ENCODE measurements at places on chromosomes 11 and 22.

GRCh38 chr11:31628111-31628510, 118.5 kb downstream of the ELP4 start:
- DNase-seq = no peak

DNA sequence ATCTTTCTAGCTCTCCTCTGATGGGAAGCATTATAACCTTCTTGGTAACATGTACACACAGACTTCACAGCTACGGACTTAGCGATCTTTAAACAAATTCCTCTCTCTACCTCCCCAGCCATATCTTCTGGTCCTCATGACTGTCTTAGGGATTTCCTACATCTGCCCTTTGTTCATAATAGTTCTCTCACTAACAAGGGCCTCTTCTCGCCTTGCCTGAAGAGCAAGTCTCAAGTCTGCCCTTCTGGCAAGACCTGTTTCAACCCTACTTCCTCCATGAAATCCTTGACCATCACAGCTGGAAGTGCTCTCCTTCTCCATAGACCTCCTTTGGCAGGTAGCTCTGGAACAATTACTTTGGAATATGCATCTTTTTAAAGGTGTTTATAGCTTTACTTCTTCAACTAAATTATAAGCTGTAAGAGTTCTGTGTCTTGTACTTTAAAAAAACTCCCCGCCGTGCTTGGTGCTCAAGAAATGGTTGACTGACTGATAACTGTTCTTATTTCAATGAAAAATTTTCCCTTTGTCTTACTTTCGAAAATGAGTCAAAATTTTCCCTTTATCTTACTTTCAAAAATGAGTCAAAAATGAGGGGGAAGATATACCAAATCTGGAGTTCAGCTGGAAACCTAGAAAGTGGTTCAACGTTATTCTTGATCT, 34.7 kb downstream of the SNX19 start:
- no peak for DNase-seq

DNA sequence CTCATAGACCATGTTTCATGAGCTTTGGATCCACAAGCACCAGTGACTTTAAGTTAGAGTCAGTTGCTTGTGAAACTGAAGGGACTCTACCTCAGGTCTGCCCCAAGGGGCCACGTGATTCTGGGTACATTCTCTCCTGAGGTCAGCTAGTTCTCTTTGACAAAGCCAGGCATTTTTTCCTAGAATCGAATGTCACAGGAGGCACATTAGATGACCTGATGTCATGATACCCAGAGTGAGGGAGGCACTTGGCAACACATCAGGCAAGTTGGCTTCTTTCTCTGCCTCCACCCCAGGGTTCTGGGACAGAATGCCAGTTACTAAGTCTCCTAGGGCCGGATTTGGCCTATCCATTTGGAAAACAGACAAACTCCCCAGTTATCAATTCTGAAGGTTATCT, 93.0 kb downstream of the APIP start:
- DNase-seq = no peak

DNA sequence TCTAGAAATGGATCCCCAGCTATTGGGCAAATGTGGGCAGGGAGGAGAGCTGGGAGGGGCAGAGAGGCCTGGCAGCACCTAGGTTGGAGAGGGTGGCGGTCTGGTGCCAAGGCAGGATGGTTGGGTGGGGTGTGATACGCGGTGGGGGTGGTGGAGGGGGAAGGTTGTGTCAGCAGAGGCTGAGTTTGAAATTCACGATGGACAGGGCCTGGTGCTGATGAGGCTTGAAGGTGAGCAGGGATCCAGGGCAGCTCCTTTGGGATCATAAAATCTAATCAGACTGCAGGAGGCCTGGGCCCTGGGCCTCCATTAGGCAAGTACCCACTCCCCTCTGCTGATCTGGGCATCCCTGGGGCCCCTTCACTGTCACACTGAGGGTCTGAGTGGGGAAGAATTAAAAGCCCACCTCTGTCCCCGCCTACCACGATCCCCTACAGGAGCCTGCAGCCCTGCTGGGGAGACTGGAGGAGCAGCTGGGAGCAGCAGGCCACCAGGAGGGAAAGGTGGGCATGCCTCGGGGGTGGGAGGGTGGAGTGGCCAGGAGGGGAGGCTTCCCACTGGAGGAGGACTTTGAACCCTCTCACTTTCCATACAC, 24.0 kb downstream of the IGLL1 start:
- no peak for DNase-seq

- no peak for DNase-seq
These were observed 742 bp upstream of the BBOX1 start for GRCh38 chr11:27039873-27040272.

- no peak for DNase-seq
These were observed 1112.4 kb upstream of the CNTN5 start for GRCh38 chr11:97908354-97908753.

DNA sequence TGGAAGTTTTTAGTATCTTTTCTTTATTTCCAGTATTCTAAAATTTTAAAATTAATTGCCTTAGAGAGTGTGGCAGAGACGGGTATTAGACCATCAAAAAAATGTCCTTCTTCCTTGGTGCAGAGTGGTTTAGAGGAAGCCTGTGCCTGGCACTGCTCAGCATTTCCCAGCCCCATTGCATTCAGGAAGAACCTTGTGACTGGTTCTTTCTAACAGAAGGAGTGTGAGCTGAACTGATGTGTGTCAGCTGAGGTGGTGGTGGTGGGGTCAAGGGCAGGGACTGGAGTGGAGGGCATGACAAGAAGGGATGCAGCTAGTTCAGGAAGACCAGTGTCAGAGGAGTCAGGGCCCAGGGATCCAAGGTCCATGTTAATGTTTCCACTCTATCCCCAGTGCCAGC, 58.7 kb upstream of the FDX1 start:
- no peak for DNase-seq

- no peak for DNase-seq
These were observed 15.6 kb upstream of the MFNG start for GRCh38 chr22:37501610-37502341.

- no peak for DNase-seq
These were observed 62.0 kb downstream of the YAP1 start for GRCh38 chr11:102172127-102172848.

DNA sequence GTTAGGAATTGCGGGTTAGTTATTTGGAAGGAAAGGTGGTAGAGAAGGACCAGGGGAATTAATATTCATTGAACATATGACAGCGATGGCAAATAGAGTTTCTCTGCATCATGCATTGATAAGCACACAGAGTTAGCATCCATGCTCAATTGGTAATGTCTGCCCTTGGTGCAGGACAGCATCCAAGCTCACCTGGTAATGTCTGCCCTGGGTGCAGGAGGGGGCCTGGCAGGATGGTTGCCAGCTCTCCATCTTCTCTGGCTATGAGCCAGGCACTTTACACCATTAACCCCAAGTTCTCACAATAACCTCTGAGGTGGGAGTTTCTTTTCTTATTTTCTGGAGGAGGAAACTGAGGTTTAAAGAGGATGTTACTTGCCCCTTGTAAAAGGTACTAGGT, 50.4 kb upstream of the RBFOX2 start:
- no peak for DNase-seq

DNA sequence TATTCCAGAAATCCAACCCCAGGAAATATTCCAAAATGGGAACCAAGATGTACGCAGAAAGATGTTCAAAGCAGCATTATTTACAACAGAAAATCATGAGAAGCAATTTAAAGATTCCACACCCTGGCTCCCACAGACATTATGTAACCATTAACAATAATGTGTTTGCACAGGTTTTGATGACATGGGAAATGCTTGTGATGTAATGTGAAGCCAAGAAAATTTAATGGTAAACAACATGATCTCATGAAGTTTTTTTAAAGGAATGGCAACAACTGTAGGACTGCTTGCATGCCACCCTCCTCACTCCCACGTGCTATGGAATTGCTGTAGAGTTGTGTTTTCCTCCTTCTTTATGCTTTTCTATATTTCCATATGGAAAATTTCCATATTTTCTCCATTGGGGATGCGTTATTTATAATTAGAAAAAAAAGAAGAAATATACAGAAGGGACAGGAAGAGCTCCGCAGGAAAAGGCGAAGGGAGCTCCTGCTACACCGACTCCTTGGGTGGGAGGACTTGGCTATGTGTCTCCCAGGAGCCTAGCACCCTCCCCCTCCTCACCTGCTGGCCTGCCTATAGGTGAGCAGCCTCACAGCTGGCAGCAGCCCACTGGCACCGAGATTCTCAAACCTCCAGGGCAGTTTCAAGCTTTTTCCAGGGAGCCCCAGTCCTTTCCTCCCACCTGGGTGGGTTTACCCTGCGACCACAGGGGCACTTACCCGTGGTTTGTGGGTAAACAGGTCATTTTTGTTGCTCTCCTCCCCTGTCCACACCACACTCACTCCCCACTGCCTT, 20.9 kb downstream of the LRFN4 start:
- no peak for DNase-seq

GRCh38 chr11:104694259-104695064, 203.8 kb downstream of the CASP12 start:
- DNase-seq = no peak

DNA sequence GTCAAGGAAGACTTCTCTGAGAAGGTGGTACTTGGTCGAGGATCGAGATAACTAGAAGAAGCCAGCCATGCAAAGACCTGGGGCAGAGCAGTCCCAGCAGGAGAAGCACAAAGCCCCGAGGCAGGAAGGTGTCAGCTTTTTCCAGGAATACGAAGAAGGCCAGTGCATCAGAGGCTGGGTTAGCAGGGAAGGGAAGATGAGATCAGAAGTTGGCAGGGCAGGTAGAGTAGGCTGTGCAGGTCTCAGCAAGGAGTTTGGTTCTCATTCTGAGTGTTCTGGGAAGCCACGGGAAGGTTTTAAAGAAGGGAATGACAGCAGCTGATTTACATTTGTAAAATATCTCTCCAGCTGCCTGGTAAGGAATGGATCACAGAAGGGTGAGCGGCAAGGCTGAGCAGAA, 111.3 kb downstream of the TENM4 start:
- no peak for DNase-seq

DNA sequence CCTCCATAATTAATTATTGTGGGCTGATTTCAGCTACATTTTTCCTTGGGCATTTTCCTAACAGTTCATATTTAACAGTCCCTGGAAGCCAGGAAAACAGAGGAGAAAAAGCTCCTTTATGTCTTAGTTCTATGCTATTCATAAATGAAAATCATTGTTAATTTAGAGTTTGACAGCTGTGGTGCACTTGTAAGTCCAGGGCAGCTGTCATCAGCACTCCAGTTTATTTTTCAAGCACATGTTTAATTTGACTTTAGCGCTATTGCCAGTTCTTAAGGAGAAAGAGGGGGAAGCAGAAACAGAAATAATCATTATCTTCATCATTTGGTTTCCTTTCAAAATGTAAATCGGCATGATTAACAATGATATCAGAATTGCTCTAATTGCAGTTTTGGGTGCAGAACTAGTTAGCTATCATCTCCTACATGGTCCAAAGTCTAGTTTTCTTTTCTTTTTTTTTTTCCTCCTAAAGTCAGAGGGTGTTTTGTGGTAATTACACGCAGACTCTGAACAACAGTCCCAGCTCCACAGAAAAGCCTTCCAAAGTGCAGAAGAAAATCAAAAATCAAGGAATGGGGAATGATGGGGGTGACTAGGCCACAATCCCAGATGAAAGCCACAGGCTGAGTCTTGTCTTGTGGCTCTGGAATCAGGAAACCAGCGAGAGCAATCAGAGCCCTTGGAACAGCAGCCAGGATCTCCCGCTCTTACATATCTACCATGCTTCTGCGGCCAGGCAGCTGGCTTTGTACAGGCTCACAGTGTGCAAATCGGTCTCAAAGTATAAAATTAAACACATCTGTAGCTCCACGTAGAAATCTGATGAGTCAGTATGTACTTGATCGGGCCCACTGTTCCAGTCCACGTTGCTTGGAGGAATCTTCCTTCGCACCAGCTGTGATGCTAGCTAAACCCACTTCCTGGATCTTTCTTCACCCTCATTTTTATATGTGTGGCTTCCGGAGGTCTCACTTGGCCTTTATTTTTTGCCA, 91.9 kb downstream of the SPON1 start:
- DNase-seq = no peak

DNA sequence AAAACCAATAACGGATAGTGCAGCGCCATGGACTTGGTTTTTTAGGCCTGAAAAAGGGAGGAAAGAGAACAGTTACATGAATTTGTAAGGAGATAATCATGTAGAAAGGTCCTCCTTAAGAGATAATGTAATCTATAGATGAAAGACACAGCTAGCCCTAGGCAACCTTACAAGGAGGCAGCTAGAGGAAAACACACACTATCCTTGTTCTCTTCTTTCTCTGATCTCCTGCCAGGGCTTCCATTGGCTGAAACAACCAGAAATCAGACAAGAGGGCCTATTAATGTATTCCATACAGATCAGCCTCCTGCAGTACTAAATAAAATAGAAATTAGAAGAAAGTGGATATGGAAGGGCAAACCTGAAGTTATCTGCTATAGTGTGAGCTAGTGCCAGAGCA, 53.0 kb downstream of the KCNA4 start:
- DNase-seq = no peak

DNA sequence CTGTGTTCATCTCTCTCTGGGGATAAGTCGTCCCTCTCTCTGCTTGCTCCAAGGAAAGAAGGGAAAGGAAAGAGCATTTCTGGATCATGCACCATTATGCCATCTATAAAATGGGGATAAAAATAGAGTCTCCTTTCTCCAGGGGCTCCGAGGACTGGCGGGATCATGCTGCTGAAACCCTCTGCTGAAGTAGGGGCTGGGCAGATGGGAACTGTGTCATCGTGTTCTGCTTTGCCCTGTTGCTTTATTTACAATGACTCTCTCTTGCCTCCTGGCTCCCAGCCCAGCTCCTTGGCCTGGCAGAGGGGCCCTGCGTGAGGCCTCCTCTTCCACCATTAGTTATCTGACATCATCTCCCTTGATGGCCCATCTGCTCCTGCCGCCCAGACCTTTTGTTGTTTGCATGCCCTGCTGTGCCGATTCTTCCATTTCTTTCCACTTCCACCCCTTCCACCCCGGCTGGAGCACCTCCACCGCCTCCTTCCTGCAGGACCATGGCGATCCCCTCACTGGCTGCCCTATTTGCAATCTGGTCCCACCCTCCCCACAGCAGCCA, 200.9 kb downstream of the MYO18B start:
- no peak for DNase-seq

DNA sequence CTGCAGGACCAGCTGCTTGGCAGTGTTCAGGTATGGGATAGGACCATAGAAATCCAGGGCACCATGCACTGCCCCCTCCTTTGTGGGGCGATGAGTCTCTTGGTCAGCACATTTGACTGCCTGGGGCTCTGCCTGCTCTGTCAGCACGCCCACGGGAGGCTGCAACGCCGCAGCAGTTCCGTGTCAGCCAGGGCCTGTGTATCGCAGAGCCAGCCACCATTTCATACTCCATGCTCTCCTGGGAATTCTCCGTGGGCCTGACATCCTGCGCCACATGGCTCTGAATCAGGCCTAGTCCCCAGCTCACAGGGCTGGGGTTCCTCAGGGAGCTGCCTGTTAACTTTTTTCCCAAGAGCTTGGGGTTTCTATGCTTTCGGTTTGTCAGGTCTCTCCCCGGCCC, 16.9 kb upstream of the RELT start:
- DNase-seq = no peak

GRCh38 chr22:33796494-33796893, 123.8 kb downstream of the LARGE1 start:
- no peak for DNase-seq
